ENCODE measurements at places on chromosomes 12 and 14.

- no peak for DNase-seq
Observed at GRCh38 chr14:104443391-104444158, 136.0 kb upstream of the C14orf180 start.

GRCh38 chr12:103586132-103586531 is 941 bp upstream of the STAB2 start:
- DNase-seq, result peak; percentile 13

- no peak for DNase-seq
Observed at GRCh38 chr12:2409656-2410265, 357.0 kb downstream of the CACNA1C start.

DNA sequence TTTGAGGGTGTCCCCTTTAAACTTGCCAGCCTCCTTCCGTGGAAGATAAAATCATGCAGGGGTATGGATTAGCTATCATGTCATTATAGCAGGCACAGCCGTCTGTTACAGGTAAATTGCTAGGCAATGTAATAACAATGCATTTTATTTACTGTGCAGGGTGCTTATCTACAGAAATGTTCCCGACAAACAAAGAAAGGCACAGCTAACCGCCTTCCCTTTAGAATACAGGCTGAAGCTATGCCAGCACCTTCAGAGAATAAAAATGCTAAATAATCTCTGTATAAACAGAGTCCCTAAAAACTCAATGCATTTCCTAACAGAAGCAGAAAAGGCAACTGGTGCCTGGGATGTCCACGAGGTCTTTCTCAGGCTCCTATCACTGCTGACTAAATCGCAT is 239.2 kb downstream of the SPTSSA start:
- DNase-seq, result no peak

GRCh38 chr12:115147916-115148315 is 463.9 kb upstream of the TBX3 start:
- peak; percentile 86 for DNase-seq

DNA sequence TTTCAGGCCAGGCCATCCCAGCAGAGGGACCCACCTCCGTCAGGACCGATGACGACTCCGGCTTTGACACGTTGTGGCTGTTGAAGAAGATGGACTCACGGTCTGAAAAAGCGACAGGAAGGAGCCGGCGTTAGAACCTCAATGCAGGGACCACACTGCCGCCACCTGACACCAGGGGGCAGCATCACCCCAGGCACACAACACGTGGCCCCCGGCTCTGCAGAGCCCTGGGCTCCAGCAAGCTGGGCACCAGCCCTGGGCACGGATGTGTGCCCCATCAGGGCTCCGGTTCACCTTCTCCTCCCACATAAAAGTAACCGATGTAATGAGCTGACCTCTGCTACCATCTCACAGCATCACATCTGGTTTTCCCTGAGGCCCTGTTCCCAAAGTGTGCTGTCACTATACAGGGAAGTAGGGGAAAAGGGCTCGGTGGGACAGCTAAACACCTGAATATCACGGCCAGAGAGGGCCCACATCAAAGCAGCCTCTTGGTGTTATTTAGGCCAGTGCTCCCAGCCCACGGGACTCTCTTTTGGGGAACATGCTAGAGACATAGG is 29.0 kb downstream of the CHGA start:
- DNase-seq, result peak; percentile 66

DNA sequence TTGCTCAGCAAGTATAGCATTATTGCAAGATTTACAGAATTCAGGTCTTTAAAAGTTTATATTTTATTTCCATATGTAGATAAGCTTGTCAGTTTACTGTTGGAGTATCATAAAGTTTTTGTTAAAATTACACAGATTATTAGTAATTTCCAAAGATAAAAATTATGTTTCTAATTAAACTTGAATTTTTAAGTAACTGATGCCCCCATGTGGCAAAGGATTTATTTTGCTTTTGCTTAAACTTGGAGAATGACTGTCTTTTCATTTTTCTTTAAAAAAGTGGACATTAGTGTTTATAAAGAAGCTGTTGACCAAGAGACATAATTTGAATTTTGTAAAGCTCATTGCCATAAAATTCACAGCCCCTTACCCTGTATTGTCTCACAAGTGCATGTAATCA is 45.8 kb downstream of the ETNK1 start:
- peak; percentile 39 for DNase-seq

- no peak for DNase-seq
Observed at GRCh38 chr12:97745406-97746101, 282.9 kb downstream of the RMST start.

GRCh38 chr12:48875944-48876515 is 10.4 kb upstream of the RND1 start:
- DNase-seq, result peak; percentile 69

GRCh38 chr14:96064866-96065265 is 25.7 kb downstream of the C14orf132 start:
- DNase-seq, result no peak

- no peak for DNase-seq
Observed at GRCh38 chr14:102878174-102878969, 44.1 kb upstream of the AMN start.

DNA sequence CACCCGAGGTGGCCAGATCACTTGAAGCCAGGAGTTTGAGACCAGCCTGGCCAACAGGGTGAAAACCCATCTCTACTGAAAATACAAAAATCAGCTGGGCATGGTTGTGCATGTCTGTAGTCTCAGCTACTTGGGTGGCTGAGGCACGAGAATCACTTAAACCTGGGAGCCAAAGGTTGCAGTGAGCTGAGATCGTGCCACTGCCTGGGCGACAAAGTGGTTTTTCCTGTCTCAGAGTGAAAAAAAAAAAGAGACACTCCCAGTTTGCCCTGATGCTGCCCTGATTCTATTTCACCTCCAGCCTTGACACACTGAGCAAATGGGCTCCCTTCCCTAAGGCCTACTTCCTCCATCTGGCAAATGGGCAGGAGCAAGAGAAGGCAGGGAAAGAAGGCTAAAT is 28.5 kb upstream of the PLEK2 start:
- DNase-seq, result no peak

DNA sequence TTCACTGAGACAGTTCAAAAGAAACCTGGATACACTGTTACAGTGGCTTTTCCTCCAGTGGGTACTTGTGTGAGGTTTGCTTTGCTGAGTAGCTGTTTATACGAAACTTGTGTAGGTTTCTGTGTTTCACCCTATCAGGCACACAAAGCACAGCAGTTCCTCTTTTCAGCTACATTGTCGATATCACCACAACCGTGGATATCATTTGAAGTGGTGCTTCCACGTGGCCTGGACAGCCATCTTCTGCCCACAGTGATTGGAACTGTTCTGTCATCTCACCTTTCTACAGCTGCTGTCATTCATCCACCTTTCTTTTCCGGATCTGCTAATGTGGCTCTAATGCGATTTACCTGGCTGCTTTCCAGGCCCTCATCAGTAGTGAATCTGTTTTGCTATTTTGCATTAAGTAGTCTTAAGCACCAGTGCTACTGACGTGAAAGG is 368.8 kb downstream of the SYT1 start:
- no peak for DNase-seq

- no peak for DNase-seq
Observed at GRCh38 chr14:20696764-20697163, 8.2 kb downstream of the ANG start.

GRCh38 chr14:71549421-71550050 is 382.7 kb upstream of the RGS6 start:
- no peak for DNase-seq
